Esophagus squamous epithelium (tissue), 5 donors: ENCODE measurements at places on chromosomes 16 and 17. TPM values are rescaled to one million over a fixed set of nuclear protein-coding genes. Genes with fewer than 3 reads are reported as not detected.

DNA sequence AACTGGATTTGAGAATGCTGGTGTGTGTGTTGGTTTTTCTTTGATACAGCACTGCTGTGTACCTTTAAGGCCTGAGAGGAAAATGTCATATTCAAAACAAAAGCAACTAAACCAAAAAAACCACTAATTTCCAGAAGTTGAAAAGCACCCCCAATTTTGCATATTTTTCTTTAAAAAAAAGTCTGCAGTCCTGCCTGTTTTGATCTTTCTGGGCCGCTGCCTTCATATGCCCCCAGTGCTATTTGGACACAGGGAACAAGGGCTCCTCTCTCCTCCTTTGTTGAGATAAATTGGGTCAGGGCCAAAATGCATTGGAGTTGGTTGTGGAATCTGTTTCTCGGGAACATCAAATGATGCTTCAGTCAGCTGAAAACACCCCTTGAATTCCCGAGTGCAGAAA lies 26.9 kb downstream of the GPT2 start:
- DNase-seq, result no peak
- H3K27ac ChIP-seq, result no peak overlapping the region
- no peaks in the 10 kb centered on the region for H3K27me3 ChIP-seq

DNA sequence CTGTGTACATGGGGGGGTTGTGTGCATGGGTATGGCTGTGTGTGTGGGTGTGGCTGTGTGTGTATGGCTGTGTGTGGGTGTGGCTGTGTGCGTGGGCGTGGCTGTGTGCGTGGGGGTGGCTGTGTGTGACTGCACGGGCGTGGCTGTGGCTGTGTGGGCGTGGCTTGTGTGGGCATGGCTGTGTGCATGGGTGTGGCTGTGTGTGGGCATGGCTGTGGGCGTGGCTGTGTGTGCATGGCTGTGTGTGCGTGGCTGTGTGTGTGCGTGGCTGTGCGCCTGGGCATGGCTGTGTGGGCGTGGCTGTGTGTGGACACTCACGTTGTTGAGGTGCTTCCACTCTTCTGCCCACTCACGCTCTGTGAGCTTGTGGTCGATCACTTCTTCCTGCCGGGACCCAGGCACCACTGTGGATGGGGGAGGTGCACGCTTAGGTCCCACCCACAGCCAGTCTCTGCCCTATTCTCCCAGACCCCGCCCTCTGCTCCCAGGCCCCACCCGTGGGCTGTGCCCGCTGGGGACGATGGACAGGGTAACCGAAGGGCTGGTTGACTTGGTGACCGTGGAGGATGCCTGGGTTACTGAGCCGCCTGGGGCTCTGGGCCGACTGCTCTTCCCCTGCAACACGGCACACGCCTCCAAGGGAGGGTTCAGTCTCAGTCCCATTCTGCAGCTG lies 16.0 kb upstream of the PABPN1L start:
- no peak overlapping the region for H3K27ac ChIP-seq
- peaks cover 49% of the 10 kb centered on the region for H3K36me3 ChIP-seq
- H3K4me1 ChIP-seq, result peaks cover 17% of the 10 kb centered on the region
- DNase-seq, result no peak
- no peak overlapping the region for H3K4me3 ChIP-seq

- H3K36me3 ChIP-seq, result no peaks in the 10 kb centered on the region
- H3K27ac ChIP-seq, result no peak overlapping the region
Measured at GRCh38 chr17:21082001-21082436, 39.2 kb upstream of the USP22 start.

GRCh38 chr17:43576563-43577229 lies 30.6 kb upstream of the ETV4 start:
- no peaks in the 10 kb centered on the region for H3K27me3 ChIP-seq
- H3K27ac ChIP-seq, result no peak overlapping the region
- H3K4me3 ChIP-seq, result no peak overlapping the region
- no peak for DNase-seq
- H3K4me1 ChIP-seq, result peaks cover 26% of the 10 kb centered on the region

DNA sequence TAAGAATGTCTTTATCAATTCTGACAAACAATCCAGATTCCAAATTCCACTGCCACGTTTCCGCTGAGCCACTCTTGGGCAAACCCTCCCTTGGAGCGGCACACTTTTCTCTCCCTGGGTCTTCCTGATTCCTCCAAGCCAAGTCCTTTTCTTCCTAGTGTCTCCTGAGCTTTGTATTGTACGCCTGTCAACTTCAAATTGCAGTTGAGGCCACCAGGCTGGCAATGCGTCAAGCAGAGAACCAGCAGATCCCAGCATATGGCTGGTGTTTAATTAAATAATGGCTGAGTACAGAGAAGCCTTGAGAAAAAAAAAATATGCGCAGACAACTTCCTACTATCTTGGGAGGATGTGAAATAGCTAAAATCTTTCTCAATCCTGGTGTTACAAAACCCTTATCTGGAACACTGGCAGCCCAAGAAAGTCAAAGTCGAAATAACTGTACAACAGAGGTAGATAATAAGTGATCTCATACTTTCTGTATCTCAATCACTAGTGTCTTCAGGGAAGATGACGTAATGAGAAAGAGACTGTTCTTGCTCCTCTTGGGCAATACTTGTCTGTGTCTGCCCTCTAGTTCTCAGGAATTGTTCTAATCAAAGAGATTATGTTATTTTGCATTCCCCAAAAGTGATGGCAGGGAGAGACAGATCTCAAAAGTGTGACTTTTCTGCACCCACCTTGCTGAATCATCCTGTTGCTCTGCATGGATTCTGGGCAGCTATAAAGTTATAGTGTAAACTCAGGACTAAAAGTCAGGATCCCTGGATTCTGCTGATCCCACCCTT lies 15.0 kb downstream of the SMIM36 start:
- H3K4me1 ChIP-seq, result peaks cover 4% of the 10 kb centered on the region
- no peak overlapping the region for H3K27ac ChIP-seq
- DNase-seq, result no peak
- H3K27me3 ChIP-seq, result no peaks in the 10 kb centered on the region
- no peaks in the 10 kb centered on the region for H3K36me3 ChIP-seq
- H3K4me3 ChIP-seq, result no peak overlapping the region

The SLC16A11 gene
- total RNA-seq, result 0.72 TPM

DNA sequence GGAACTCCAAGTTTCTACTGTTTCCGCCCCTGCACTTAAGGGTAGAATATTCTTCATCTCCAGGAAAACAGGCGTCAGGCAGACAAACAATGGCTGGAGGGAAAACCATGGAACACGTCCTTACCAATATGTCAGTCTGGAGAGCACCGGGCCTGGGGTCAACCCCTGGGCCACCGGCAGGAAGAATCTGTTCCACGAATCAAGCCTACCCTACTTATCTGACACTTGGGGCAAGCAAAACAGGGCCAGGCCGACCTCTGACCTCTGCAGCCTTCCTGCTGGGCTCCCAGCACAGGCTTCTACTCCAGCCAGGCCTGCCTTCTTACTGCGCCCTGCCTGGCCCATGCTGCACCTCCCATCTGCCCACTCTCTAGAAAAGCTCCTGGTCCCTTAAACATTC lies 10.1 kb downstream of the VAC14 start:
- H3K4me3 ChIP-seq, result no peak overlapping the region
- H3K4me1 ChIP-seq, result peaks cover 12% of the 10 kb centered on the region
- H3K36me3 ChIP-seq, result peaks cover 28% of the 10 kb centered on the region
- DNase-seq, result no peak

DNA sequence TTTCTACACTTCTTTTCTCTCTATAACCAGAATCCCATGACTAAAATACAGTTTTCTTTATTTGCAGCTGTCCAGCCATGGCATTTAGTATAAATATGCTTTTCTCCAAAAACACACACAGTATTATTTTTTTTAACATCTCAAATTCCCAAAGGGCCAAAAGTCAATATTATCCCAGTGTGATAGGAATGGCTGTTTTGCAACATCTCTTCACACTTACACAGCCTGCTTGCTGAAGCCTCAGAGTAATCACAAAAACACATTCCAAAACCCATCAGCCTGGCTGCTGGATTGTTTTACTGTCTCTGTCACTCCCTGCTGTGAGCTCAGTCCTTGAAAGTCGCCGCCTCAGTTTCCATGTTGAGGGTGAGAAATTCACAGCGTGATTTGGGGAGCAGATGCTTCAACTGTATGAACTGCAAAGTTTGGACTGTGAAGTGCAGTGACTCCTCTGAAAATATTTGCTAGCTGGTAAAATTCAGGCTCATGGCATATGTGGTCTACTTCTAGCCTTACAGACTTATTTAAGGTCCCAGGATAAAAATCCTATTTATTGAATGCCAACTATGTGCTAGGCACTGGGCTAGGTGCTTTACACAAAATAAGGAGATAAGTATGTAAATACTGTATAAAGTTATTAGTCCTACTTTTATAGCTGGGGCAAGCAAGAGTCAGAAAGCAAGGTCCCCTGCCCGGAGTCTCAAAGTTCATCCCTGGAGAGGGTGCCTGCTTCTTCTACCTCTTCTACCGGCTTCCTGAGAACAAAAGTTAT lies 116.5 kb downstream of the SOCS1 start:
- H3K27me3 ChIP-seq, result no peaks in the 10 kb centered on the region
- no peak overlapping the region for H3K4me3 ChIP-seq
- no peaks in the 10 kb centered on the region for H3K36me3 ChIP-seq
- H3K27ac ChIP-seq, result no peak overlapping the region
- peaks cover 47% of the 10 kb centered on the region for H3K4me1 ChIP-seq
- DNase-seq, result no peak

DNA sequence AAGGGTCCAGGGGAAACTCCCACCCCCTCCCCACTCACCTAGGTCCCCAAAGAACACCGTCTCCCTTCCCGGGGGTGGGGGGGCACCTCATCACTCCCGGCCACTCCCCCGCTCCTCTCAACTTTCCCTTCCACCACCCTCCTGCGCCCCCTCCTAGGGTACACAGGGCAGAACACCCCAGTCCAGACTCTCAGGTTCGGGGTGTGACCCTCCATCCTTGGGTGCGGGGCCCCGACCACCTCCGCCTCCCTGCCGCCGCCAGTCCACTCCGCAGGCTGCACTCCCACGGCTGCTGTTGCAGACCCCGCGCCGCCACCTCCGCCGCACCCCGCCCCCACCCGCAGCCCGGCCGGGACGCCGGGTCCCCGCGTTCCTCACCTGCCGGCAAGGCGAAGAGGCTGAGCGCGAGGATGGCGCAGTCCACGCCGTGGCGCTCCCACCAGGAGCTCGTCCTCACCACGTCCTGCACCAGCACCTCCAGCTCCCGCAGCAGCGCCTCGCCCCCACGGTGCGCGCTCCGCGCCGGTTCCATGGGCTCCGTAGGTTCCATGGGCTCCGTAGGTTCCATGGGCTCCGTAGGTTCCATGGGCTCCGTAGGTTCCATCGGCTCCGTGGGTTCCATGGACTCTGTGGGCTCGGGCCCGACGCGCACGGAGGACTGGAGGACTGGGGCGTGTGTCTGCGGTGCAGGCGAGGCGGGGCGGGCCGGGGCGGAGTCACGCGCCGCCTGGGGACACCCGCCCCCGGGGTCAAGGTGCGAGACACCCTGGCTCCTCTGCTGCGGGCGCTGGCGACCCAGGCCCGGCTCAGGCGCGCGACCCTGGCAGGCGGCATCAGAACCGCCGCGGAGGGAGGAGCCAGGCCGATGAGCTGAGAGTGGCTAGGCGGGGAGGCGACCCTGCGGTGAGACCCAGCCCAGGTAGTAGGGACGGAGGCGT lies at the start of gene FADS6:
Gene FADS6, minus strand, starts transcription at position 660 of the 938 bp plus-strand sequence. Its CDS starts 38 bp downstream, at position 622.
- H3K4me3 ChIP-seq, result peak within 1 kb of the TSS; percentile 24
- H3K27ac ChIP-seq, result no peak within 1 kb of the TSS
- H3K27me3 ChIP-seq, result peaks cover 65% of the 10 kb centered on the region
- H3K36me3 ChIP-seq, result no peaks in the 10 kb centered on the region
- no peak for DNase-seq

GRCh38 chr17:12983991-12984884 lies 33.6 kb downstream of the ELAC2 start:
- peak overlapping the region; percentile 75 for H3K27ac ChIP-seq
- DNase-seq, result no peak
- no peaks in the 10 kb centered on the region for H3K36me3 ChIP-seq
- no peaks in the 10 kb centered on the region for H3K27me3 ChIP-seq
- H3K4me1 ChIP-seq, result peaks cover 33% of the 10 kb centered on the region
- H3K4me3 ChIP-seq, result peak overlapping the region; percentile 38

The ANKRD40CL gene
- not detected for total RNA-seq

DNA sequence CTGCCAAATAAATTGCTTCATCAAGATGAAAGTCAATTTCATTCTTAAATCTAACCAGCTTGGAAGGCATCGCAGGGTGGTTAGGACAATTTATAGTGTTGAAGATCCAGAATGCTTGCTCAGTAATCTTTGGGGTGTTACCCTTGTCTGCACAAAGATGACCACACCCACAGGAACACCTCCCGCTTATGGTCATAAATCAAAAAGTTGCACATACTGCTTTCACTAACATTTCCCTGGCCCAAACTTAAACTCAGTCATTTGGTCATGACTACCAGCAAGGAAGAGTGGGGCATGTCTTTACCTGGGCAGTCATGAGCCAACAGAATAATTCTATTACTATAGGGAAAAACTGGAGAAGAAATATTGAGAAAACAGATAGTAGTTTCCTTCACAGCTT lies 57.6 kb upstream of the KIF2B start:
- no peak for DNase-seq
- no peak overlapping the region for H3K27ac ChIP-seq
- no peaks in the 10 kb centered on the region for H3K27me3 ChIP-seq
- H3K4me3 ChIP-seq, result no peak overlapping the region
- no peaks in the 10 kb centered on the region for H3K36me3 ChIP-seq

The MAP2K3 gene
- total RNA-seq, result 52.1 TPM

DNA sequence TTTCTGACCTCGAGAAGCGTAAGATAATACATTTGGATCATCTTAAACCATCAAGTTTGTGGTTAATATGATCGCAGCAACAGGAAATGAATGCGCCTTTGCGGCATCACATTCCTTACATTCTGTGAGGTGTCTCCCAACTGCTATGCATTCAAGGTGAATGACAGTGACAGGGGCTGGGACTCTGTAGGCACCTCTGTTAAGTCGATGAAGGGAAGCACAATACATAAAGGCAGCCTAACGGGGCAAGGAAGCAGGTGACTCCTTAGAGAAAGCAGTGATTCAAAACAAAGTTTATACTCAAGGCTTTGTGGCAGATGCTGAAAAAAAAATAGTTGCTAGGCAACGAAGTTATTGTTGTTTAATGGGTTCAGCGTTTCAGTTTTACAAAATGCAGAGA lies 21.6 kb upstream of the EVPL start:
- H3K4me1 ChIP-seq, result peaks cover 23% of the 10 kb centered on the region
- no peaks in the 10 kb centered on the region for H3K27me3 ChIP-seq
- H3K36me3 ChIP-seq, result peaks cover 63% of the 10 kb centered on the region
- H3K27ac ChIP-seq, result no peak overlapping the region

The LPO gene
- not detected for total RNA-seq
